Ovary (tissue), 10 donors: ENCODE measurements at places on chromosomes 13 and 19. TPM values are rescaled to one million over a fixed set of nuclear protein-coding genes. Genes with fewer than 3 reads are reported as not detected.

Gene GGN
- not detected for total RNA-seq

Gene IRS2
- total RNA-seq, result 30.6 TPM

Gene KIR3DL1
- not detected for total RNA-seq

Gene ZNF579
- total RNA-seq, result 18.3 TPM

Gene C1QTNF9B
- 0.32 TPM for total RNA-seq

Gene KLK5
- total RNA-seq, result 2.3 TPM

Gene PTH2
- total RNA-seq, result not detected

Gene STARD13
- 11.9 TPM for total RNA-seq

Gene GTF2F2
- total RNA-seq, result 14.1 TPM

Gene CEACAM20
- not detected for total RNA-seq

Gene GPI
- 70.1 TPM for total RNA-seq

Gene ZNF714
- 19.1 TPM for total RNA-seq

Gene NOP53
- 985 TPM for total RNA-seq

Gene ICAM5
- 0.51 TPM for total RNA-seq

Gene NLRP12
- 0.23 TPM for total RNA-seq

Gene GAMT
- total RNA-seq, result 8.3 TPM

Gene C19orf67
- total RNA-seq, result not detected

Gene PROZ
- not detected for total RNA-seq

Gene ALOX5AP
- 10.8 TPM for total RNA-seq

Gene EBI3
- total RNA-seq, result 6.6 TPM

Gene GAPDHS
- not detected for total RNA-seq

Gene CYP4F2
- total RNA-seq, result 0.75 TPM

Gene KIRREL2
- not detected for total RNA-seq

Gene ZNF837
- total RNA-seq, result 3.2 TPM

Gene ZNF296
- total RNA-seq, result 0.52 TPM

Gene UPF1
- 75.1 TPM for total RNA-seq

Gene PSG7
- total RNA-seq, result not detected

Gene HSD17B14
- 46.1 TPM for total RNA-seq

Gene ZNF444
- 27.4 TPM for total RNA-seq

Gene IGFL1
- total RNA-seq, result not detected

Gene KLK12
- not detected for total RNA-seq

Gene ALKBH6
- total RNA-seq, result 14.3 TPM

Gene NTN5
- total RNA-seq, result 3.4 TPM

Gene CACNG8
- not detected for total RNA-seq

Gene TTC9B
- not detected for total RNA-seq

Gene CGB7
- total RNA-seq, result not detected

Gene LMTK3
- 1.00 TPM for total RNA-seq

Gene ANKLE1
- total RNA-seq, result 1.4 TPM

Gene UGGT2
- total RNA-seq, result 41.7 TPM

Gene ZNF491
- total RNA-seq, result 2.2 TPM

Gene TNFRSF19
- 3.3 TPM for total RNA-seq
